Femur (tissue), 1 donor: ENCODE measurements at places on chromosomes 13 and 19.

- DNase-seq, result no peak
Measured at GRCh38 chr19:6568816-6569215, 22.1 kb downstream of the CD70 start.

- no peak for DNase-seq
Measured at GRCh38 chr13:96898212-96898611, 96.1 kb downstream of the OXGR1 start.

- no peak for DNase-seq
Measured at GRCh38 chr13:79406597-79406908, 498 bp upstream of the RBM26 start.

DNA sequence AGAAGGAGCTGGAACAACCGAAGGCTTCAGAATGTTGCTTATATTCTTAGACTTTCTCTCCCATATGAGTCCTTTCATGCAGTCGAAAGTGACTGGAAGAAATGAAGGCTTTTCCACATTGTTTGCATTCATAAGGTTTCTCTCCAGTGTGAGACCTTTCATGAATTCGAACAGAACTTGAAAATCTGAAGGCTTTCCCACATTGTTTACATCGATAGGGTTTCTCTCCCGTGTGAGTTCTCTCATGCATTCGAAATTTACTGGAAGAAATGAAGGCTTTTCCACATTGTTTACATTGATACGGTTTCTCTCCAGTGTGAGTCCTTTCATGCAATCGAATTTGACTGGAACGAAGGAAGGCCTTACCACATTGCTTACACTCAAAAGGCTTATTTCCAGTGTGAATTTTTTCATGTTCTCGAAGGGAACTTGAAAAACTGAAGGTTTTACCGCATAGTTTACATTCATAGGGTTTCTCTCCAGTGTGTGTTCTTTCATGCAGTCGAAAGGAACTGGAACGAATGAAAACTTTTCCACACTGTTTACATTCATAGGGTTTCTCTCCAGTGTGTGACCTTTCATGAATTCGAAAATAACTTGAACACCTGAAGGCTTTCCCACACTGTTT, 21.5 kb downstream of the ZNF14 start:
- DNase-seq, result no peak

GRCh38 chr13:101434486-101434885, 18.0 kb upstream of the ITGBL1 start:
- no peak for DNase-seq

- no peak for DNase-seq
Measured at GRCh38 chr19:920051-920864, 3.1 kb downstream of the KISS1R start.

GRCh38 chr19:11416346-11417052, 2.6 kb downstream of the RGL3 start:
- no peak for DNase-seq

DNA sequence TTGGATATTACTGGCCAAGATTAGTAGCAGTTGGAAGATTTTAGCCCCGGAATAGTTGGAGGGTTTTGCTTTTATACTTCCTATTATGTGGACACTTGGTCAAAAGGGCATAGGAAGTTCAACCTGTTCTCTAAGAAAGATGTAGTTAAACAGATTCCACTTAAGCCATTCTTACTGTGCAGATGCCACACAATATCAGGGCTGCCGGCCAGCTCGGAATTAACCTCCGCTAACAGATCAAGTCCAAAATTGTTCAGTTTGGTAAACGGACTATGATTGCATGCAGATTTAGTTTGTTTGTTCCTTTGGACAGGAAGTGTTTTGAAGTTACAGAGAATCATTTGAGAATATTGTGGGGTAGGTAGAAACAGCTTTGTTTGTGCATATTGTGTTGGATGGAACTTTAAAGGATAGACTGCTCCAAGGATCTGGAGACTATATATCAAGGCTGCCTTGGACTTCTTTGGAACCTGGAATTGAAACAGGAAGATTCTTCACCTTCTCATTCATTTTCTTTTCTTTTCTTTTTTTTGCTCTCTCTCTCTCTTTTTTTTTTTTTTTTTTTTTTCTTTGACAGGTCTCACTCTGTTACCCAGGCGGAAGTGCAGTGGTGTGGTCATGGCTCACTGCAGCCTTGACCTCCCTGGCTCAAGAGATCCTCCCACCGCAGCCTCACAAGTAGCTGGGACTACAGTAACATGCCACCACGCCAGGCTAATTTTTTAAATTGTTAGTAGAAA, 5.0 kb upstream of the SPRY2 start:
- no peak for DNase-seq

GRCh38 chr13:40101708-40102359, 446.4 kb downstream of the COG6 start:
- no peak for DNase-seq

DNA sequence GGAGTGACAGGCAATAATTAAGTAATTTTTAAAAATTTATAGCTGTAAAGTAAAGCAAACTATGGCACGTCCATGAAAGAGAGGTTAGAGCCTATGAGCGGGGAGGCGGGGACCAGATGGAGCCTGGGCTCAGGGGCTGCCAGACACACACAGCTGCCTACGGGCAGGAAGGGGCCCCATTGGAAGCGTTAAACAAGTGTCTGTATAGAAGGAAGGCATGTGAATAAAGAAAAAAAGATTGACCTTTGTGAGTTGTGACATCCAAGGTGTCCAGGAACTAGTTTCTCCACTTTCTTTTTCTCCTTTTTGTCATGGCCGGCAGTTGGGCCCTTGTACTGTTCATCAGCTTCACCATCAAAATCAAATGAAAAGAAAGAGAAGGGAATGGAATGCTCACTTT, 56.8 kb downstream of the LRCH1 start:
- no peak for DNase-seq
